ENCODE measurements at places on chromosomes 1 and 21. TPM values are rescaled to one million over a fixed set of nuclear protein-coding genes. Genes with fewer than 3 reads are reported as not detected.
A peak's percentile ranks its signal among the peaks of the same experiment; 100 is the strongest.

DISP3 gene
- total RNA-seq = 0.34 TPM

ASTN1 gene
- 0.41 TPM for total RNA-seq

C1orf115 gene
- total RNA-seq = 1.1 TPM

KRTAP19-8 gene
- not detected for total RNA-seq

- DNase-seq = no peak
Measured at GRCh38 chr1:217137210-217137881, 414.1 kb upstream of the ESRRG start.

DNA sequence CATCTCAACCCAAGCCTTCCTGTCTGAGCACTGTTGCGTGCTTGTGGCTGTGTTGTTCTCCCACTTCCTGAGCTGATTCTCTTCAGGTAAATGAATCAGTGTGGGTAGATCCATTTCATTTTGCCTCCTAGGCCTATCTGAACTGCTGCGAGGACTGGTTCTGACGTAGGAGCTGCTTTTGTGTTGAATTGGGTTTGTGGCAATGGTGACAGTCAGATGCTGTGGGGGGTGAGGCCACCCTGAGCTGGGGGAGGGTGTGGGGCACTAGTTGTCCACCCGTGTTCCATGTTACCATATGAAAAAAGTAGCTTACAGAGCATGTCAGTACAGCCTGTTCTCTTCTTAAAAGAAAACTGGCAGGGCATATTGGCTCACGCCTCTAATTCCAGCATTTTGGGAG lies 81.5 kb downstream of the MRPS6 start:
- DNase-seq = no peak

DNA sequence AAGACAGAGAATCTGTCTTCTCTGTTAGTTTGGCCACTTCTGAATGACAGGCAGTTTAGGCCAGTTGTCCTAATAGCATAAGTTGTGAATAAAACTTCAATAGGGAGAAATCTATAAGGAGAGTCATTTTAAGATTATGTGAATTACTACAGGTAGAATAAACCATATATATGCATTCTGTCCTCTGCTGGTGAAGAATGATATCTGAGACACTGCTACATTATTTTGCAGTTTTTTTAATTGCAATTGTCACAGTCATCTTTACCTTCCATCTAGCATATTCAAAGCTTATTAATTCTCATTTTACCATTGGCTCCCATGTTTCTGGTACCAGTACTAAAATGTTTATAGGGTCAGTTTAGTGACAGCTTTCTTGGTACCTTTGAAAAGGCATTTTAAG lies 519.6 kb upstream of the DEPDC1 start:
- no peak for DNase-seq

GRCh38 chr1:58861506-58861905 lies 77.7 kb upstream of the JUN start:
- DNase-seq = no peak

- DNase-seq = no peak
Measured at GRCh38 chr1:6185635-6186382, 5.7 kb upstream of the CHD5 start.

DNA sequence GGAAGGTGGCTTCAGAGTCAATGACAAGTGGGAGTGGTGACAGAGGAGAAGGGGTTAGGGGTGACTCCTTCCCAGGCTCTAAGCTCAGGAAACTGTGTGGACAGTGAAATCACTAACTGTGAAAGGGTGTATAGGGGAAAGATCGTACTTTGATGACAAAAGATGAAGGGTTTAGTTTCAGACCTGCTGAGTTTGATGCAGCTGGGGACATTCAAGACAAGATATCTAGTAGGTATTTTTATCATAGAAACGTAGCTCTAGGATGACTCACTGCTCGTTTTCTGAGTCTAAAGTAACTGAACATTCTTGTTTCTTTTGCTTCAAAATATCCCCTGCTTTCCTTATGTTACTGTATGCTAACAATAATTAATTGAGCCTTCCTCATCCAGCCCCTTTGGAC lies 149.0 kb downstream of the PCP4 start:
- no peak for DNase-seq

DNA sequence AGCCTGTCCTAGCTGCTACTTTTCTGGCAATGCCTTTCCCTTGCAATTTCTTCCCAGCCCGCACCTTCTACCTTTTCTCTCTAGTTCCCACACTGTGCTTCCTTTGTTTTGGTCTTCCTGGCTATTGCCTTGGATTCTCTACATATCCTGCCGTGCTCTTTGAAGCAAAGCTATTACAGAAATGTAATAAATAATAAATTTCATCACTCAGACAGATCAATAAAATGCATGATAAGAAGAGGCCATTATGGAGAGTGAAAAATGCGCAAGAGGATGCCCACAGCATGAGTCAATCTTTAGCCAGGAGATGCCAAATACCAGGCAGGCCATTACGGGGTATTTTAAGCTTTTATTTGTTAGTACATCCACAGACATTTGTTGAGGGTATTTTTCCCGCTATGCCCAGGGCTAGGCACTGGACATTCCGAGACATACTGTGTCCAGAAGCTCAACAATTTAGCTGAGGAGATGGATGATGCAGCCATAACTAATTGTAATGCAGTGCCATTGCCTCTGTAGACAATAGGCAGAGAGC lies 163.6 kb downstream of the ST6GALNAC3 start:
- DNase-seq = peak; percentile 56

- peak; percentile 52 for DNase-seq
Measured at GRCh38 chr1:43980255-43981134, 1.5 kb downstream of the B4GALT2 start.

- DNase-seq = no peak
Measured at GRCh38 chr1:28278763-28279162, 19.4 kb downstream of the SESN2 start.

DNA sequence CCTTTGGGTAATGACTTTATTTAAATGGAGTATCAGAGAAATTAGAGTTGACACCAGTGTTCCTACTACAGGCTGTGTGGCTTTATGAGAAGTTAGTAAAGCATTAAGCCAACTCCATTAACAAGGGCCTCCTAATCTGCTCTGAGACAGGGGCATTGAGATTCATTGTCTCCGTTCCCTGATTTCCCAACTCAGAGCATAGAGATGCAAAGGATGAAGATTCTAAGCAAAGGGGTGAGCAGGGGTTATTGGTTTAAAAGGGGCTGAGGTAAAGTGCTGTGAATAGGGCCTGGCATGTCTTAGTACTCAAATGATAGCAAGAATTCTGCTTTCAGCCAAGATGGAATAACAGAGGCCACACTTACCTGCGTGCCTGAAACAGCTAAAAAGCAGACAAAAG lies 428.4 kb downstream of the PTPRU start:
- no peak for DNase-seq

DNA sequence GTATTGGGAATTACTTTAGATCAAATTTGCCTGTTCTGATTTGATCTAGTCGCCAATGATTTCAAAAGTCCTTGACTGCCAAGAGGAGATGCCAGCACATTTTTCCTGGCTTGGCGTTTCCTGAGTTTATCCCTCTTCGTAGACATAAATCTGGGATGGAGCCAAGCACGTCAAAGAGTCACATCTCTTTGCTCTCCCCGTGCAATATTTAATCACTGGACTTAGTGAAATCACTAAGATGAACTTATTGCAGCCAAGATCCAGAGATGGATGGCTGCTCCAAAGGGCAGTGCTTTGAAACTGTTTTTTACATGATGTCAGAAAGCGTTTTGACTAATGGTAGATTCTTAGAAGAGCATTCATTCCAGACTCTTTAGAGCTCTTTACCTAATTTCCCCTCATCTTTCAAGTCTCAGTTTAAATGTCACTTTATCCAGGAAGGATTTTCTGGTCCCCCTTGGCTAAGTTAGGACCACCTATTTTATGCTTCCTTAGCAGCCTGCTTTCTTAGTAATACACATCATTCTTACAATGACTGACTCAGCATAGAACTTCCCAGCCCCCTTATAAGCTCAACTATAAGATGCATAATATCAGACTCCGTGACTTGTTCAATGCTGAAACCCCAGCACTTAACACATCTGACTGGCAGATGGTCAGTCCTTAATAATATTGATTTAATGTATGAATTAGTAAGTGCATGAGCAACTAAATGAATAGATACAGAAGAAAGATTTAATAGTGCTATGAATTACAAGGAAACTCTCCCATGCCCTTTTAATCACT lies 94.4 kb upstream of the GREM2 start:
- DNase-seq = peak; percentile 81

DNA sequence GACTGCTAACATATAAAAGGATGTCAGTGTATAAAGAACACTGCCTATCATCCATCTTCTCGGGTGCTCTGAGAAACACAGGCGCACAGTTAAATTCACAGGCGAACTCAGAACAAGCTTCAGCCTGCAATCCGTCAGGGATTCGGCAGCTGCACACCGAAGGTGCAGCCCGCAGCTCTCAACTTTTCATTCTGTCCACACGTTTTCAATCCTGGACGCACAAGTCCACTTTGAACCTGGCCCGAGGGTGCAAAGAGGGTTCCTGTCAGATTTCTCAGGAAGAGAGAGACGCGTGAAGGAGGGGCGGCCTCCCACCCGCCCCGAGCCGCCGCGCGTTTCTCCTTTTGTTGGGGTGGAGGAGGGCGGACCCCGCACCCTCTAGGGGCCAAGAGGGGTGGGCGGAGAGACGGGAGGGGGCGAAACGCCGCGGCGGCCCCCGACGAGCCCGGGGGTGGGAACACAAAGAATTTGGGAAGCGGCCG lies 724 bp downstream of the DOCK7 start:
- DNase-seq = peak; percentile 22

DNA sequence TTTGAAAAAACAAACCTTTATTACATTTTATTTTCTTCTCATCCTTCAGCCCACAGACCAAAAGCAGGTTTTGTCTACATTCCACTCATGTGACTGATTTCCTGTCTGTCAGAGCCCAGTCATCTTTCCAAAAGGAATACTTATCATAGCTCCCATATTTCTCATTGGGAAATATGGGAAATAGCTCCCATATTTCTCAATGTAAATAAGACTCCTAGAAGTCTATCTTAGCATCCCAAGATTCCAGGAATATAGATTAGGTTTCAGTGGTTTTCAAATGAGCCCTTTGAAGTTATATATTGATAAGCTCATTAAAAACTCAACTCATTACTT lies 19.1 kb upstream of the NRDC start:
- DNase-seq = peak; percentile 91

DNA sequence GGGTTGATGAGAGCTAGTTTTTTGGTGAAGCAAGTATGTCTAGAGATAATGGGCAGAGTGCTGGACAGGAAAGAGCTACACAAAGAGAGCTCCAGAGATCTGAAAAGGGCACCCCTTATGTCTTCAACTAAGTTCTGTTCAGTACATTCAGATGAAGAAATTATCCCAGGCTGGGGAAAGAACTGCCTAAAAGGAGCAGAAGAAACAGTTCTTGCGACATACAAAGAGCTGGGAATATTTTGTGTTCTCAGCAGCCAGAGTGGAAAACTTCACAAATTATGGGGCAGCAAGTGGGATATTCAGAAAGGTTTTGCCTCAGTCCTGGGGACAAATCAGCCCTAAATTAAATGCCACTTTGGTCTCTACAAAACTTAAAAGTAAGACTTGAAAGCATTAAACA lies 17.4 kb upstream of the CCN1 start:
- no peak for DNase-seq

DNA sequence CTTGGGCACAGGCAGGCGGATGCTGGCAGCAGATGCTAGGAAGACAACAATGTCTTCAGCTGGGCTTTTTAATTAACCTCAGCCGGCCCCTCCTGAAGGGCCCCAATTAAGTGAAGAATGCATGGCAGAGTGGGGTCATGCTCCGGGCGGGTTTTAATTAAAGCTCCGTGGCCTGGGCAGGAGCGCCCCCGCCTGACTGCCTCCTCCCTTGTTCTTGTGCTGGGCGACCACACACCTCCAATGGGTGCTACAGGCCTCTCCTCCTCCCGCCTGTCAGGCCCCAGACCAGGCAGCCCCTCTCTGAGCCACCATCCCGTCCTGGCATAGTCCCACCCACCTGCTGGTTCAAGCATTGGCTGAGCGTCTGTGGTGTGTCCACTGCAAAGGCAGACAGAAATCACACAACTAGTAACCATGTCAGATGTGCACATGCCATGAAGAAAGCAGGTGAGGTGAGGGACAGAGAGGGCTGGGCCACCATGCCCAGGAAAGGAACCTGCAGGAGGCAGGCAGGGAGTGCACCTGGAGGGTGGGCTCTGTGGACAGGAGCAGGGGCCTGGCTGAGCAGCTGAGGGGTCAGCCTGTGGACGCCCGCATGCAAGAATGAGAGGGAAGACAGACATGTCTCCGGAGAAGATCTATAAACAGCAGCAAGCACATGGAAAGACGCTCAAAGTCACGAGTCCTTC lies 8.5 kb upstream of the ARF1 start:
- DNase-seq = no peak
